Fibroblast of villous mesenchyme (primary cell): ENCODE measurements at places on chromosomes 1 and 21. TPM values are rescaled to one million over a fixed set of nuclear protein-coding genes. Genes with fewer than 3 reads are reported as not detected.

CFAP141 gene
- total RNA-seq: not detected in 2 replicates

TCP10L gene
- total RNA-seq: 0.32 TPM in 1 of 2 replicates, not detected in the other

GRCh38 chr1:229759037-229759435 is 133.0 kb downstream of the URB2 start:
- no peak for DNase-seq

DNA sequence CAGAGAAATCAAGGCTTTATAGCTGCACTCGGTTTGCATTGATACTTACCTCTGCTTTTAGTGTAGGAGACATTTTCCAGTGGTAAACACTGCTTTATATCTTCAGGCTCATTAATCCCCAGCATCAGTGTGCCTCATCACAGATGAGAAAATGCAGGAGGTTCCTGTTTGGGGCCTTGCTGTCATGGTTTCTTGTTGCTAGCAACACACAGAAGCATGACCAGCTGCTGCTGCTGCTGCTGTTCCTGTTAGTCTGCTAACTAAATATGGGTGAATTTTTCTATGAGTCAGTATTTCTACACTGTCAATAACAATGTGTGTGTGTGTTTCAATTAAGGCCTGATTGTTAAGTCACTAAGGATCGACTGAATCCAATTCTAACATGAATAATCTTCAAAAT is 85.8 kb upstream of the RGS1 start:
- peak; percentile 93 for DNase-seq

C1orf87 gene
- not detected in 2 replicates for total RNA-seq

DNA sequence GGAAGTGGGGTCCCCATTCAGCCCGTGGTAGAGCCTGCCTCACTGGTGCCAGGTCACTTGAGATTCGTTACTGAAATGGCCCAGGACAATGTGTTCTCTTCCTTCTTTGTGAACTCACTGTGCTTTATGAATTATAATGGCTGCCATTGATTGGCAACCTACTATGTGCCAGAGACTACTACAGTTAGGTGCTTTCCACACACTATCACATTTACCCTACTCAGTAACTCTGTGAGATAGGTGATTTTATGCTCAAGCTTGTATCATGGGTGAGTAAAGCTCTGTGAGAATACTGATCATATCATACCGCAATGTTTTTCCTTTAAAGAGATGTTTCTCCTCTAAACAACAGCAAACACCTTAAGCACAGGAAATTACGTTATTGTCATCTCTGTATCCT is 225.9 kb downstream of the SMYD3 start:
- DNase-seq: no peak

DNA sequence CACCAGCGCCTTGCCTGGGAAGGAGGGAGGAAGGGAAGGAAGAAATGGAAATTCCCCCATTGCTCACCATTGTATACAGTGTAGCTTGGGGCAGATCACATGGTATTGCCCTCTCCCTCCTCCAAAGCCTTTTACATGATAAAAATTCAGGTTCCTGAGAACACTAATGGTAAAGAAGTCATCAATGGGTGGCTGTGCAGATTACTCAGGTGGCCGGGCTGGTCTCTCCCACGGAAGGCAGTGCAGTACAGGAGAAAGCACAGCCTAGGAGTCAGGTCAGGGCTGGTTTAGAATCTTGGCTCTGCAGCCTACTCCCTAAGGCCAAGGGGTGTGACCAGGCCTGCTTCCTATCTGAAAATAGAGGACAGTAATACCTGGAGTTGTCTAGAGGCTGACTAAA is 107.9 kb downstream of the SUSD4 start:
- DNase-seq: no peak

DNA sequence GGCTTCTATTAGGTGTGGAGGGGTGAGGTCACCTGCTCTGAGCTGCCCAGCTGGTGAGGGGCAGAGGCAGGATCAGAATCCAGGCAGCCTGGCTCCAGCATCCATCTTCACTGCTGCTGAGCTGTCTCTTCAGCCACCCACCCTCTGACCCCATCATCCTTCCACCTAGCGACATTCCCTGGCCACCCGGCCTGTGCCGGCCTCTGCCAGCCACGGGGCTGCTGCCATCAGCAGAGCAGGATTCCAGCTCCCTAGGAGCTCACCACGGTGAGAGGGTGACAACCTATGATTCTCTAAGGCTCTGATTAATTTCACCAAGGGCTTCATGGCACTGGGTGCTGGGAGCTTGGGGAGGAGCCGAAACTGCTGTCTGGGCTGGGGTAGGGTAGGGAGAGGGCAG is 32.1 kb downstream of the ALPL start:
- no peak for DNase-seq

GBP5 gene
- under 0.01 and 0.32 TPM in 2 replicates for total RNA-seq

GRCh38 chr1:116755066-116755465 is 836 bp downstream of the CD2 start:
- no peak for DNase-seq

DNA sequence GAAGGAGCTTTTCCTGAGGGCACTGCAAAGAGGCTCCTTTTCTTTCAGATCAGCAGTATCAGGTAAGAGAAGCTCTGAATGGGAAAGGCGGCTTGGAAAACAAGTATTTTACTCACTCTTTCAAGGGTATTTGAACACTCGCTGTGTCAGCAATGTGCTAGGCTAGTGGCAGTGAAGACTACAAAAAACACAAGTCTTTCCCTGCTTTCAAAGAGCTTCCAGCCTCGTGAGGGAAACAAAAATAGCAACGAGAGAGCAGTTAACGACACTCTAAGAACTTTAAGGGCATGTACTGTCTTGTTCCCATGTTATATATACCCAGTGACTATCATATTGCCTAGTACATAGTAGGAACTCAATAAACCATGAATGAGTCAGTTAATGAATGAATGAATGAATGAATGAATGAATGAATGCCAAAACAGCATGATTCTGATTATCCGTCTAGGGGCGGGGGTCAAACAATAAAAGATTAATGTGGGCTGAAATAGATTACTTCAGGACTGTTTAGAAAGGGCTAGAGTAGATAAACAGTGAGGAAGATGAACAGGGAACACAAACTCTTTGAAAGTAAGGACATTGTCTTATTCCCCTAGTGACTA is 14.2 kb upstream of the MCOLN3 start:
- no peak for DNase-seq

DNA sequence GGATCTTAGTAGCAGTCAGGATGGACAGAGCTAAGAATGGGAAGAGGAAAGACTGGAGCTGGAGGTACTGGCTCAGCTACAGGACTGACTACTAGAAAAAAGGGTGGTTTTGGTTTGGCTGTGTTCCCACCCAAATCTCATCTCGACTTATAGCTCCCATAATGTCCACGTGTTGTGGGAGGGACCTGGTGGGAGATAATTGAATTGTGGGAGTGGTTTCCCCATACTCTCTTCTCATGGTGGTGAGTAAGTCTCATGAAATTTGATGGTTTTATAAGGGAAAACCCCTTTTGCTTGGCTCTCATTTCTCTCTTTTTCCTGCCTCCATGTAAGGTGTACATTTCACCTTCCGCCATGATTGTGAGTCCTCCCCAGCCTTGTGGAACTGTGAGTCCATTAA is 466.5 kb upstream of the DEPDC1 start:
- DNase-seq: no peak

G0S2 gene
- total RNA-seq: 4.8 and 52.2 TPM in 2 replicates

DNA sequence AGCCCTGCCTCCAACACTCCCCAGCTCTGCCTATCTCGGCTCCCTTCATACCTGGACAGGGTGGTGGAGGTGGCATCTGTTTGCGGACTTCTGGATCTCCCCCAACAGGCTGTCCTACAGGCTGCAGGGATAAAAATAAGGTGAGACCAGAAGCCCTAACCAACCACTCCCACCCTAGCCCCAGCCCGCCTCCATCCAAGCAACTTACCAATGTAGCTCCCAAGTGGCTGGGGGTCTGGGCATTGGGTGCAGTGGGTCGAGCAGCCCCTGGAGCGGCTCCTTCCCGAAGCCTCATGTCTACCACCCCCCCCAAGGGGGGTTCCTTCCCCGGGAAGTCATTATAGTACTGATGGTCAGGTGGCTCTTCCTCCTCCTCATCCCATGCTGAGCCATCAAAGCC is 4.4 kb downstream of the SHC1 start:
- no peak for DNase-seq
